ENCODE measurements at places on chromosomes 5 and 9. TPM values are rescaled to one million over a fixed set of nuclear protein-coding genes. Genes with fewer than 3 reads are reported as not detected.

DNA sequence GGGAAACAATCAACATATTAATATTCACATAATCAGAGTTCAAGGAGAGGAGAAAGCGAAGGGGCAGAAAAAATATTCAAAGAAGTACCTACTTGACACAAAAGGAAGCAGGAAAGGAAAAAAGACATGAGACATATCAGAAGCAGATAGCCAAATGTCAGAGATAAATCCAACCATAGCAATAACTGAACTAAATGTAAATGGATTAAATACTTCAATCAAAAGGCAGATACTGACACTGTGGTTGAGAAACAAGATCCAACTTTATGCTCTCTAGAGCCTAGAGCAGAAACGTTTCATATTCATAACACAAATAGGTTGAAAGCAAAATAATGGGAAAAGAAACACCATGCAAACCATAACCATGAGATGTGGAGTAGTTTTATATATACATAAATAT is 9.0 kb downstream of the MRPS2 start:
- no peak for DNase-seq

DNA sequence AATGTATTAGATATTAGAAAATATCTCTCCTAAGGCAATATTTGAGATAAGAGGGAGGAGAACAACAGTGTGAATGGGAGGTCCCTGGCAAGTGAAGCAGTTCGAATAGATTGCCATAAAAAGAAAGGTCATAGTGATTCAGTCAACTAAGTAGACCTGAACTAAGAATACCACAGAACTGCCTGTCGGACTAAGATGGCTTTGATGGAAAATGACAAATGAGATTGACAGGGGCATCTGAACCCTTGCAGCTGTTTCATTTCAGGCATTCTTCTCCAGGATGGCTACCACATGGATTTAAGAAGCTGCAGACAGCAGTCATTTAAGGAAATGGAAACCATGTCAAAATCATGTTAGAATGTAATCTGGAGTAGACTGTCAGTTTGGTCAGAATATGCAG is 308.4 kb upstream of the MEF2C start:
- DNase-seq: no peak

- no peak for DNase-seq
Observed at GRCh38 chr9:80871596-80871995, 817.8 kb downstream of the TLE1 start.

DNA sequence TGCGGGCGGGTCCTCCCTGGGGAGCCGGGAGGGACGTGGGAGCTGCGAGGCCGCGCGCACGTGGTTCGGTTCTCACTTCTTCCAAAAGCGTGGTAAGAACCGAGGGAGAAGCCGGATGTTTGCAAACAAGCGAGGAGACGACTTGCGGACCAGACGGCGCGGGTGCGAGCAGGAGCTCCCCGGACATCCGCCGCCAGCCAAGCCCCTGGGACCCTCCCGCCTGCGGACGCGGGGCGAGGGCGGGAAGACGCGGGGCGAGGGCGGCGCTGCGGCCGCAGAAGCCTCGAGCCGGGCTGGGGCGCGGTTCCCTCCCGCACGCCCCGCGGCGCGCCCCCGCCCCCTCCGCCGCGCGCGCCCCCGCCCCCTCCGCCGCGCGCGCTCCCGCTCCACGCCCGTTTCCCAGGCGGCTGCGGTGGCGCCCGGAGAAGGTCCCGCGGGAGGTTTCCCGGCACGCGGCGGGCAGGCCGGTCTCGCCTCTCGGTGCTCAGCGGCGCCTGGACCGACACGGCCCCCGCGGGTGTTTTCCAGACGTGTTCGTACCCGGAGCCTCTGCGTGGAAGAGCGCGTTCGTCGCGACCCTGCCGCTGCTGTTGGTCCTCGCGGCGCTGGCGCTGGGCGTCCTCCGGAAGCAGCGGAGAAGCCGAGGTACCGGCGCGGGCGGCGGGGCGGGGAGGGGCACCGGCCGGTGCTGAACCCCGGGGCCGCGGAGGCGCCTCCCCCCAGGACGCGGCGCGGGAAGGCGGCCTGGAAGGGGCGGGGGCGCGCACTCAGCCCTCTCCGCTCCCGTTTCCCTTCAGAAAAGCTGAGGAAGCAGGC is 12.8 kb downstream of the BTNL9 start:
- peak; percentile 69 for DNase-seq

DNA sequence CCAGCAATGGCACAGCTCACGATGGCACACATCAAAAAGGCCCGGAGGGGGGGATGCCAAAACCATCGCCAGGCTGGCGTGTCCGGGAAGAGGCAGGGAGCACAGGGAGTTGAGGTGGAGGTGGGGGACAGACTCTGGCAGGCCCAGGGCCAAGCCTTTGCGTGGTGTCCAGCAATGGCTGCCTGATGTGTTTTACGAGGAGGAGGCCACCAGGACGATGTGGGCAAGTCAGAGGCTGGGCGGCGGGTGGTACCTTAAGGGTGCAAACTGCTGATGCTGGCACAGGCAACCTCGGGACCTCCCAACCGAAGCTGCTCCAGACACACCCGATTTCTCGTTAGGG is 4.7 kb downstream of the VAV2 start:
- no peak for DNase-seq

GRCh38 chr9:130833031-130833990 is 1.7 kb upstream of the ABL1 start:
- no peak for DNase-seq

GRCh38 chr5:139667730-139668063 is 19.5 kb downstream of the CXXC5 start:
- no peak for DNase-seq

DNA sequence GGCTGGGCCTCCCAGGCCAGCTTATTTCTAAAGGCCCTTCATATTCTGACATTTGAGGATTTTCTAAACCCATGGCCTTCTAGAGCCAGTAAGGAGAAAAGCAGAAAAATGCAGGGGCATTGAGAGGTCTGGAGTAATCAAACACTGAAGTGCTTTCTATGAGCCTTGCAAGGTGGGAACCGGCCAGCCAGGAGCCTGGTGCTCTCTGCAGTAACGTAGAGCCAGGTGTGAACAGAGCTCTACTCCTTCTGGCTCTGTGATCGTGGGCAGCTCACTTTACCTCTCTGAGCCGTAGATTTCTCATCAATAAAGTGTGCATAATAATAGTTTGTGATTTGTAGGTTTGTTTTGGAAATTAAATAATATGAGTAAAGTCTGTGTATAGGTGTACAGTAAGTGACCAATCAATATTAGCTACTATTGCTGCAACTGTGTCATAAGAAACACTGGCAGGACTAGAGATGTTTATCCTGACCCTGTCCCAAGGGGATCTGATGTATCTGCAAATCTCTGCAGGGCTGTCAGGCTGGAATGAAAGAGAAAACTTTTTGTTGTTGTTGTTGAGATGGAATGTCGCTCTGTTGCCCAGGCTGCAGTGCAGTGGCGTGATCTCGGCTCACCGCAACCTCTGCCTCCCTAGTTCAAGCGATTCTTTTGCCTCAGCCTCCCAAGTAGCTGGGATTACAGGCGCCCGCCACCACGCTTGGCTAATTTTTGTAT is 2.7 kb downstream of the SYNPO start:
- no peak for DNase-seq

DNA sequence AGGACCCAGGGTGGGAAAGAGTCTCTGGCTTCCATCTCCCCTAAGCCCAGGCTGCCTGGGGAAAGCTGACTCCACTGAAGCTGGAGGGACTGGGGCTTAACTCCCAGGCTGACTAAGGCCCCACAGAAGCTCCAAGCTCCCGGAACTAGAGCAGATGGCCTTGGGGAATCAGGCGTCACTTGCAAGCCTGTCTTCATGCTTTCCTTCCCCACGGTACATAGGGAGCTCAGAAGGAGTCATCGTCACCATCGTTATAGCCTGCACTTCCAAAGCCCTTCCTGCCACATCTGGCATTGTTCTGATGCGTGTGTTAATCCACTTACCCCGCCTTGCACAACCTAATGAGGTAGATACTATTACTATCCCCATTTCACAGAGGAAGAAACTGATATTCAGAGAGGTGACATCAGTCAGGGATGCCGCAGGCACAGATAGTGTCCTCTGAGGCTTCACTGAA is 11.5 kb downstream of the AQP3 start:
- DNase-seq: no peak

- no peak for DNase-seq
Observed at GRCh38 chr5:172785429-172786088, 14.6 kb upstream of the DUSP1 start.

- DNase-seq: no peak
Observed at GRCh38 chr9:82799286-82799685, 263.7 kb downstream of the RASEF start.

DNA sequence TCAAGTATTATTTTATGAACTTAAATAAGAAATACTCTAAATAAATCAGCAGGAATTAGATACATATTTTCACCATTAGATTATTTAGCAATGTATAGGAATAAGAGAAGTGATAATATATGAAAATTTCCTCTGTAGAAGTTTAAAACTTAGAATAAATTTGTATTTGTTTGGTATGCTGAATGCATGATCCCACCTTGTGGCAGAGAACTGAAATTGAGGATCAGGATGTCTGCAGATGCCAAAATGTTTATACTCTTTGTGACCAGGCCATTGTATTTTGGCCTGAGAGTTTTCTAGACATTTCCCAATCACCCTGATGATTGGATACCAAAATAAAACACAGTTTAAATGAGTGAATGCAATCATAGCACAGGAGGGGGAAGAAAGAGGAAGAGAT is 6.3 kb downstream of the TYRP1 start:
- peak; percentile 34 for DNase-seq

DNA sequence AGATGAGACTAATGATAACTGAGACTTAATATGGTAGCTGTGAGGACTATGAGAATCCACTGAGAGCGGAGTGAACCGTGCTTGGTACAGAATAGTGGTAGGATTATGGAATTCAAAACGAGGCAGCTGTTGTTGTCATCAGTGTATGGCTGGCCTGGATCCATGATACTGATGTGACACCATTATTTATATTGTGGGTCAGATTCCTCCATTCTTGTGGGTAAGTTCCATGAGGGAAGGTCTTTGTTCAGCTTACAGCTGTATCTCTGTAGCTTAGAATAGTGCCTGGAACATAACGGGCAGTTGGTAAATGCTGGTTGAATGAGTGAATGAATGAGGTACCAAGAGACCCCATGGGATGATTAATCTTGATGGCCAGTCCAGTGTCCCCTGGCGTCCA is 61.8 kb downstream of the ACER2 start:
- no peak for DNase-seq

- no peak for DNase-seq
Observed at GRCh38 chr5:1134478-1134877, 22.6 kb upstream of the SLC12A7 start.

The ZBED3 gene
- 4.2 TPM for polyA plus RNA-seq

The LECT2 gene
- polyA plus RNA-seq: 0.45 TPM
